Stimulated activated CD8-positive, alpha-beta memory T cell treated with anti-CD3 and anti-CD28 coated beads, Interleukin-15, amount 100 ng/mL, for 48 hours (primary cell): ENCODE measurements at places on chromosomes 2 and 18.

DNA sequence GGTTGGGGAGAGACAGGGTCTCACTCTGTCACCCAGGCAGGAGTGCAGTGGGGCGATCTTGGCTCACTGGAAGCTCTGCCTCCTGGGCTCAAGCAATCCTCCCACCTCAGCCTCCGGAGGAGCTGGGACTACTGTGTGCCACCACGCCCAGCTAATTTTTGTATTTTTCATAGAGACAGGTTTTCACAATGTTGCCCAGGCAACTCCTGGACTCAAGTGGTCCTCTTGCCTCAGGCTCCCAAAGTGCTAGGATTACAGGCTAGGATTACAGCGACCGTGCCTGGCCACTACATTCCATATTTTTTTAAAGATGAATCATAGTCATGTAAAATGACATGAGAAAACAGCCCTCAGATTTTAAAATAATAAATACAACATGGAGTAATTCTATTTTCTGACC lies 32.3 kb downstream of the CWC22 start:
- DNase-seq = no peak

GRCh38 chr2:237718277-237718634 lies 80.3 kb upstream of the RBM44 start:
- no peak for DNase-seq

GRCh38 chr2:85160966-85161960 lies 28.1 kb downstream of the TCF7L1 start:
- no peak for DNase-seq

DNA sequence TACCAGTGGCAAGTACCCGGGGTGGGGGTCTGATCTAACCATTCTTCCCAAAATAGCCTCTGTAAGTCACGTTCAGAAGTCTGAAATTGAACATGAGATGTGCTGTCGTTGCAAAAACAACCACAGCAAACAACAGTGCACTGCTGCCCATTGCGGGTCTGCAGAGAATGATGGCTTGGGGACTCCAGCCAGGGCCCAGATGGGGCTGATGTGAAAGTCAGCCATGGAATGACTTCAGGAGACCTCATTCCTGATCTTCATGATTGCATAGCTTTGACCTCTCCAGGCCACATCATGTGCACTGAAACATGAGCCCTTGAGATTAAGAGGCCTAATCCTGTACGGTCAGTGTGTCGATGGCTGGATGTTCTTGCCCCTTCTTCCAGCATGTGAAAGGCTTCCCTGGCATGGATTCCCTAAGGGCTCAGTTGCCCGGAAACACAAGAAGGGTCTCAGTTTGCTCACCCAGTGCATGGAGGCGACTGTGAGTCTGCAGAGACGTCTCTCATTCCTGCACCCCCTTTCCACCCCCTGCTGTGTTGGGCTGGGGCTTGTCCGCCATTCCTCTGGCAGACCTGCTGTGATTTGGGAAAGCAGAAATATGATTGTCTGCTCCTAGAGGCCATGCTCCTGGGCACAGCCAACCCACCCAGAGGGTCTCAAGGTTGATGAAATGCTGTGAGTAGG lies 191.6 kb downstream of the SEPTIN10 start:
- DNase-seq = no peak
